Liver (tissue), 10 donors: ENCODE measurements at places on chromosomes 5 and 9. TPM values are rescaled to one million over a fixed set of nuclear protein-coding genes. Genes with fewer than 3 reads are reported as not detected.
A peak's percentile ranks its signal among the peaks of the same experiment; 100 is the strongest.

VCAN gene
- total RNA-seq = 7.8 TPM

ARAP3 gene
- 4.7 TPM for total RNA-seq

IL3 gene
- total RNA-seq = not detected

MSX2 gene
- 0.08 TPM for total RNA-seq

ZNF354B gene
- 3.6 TPM for total RNA-seq

BRD9 gene
- total RNA-seq = 17.7 TPM

DNA sequence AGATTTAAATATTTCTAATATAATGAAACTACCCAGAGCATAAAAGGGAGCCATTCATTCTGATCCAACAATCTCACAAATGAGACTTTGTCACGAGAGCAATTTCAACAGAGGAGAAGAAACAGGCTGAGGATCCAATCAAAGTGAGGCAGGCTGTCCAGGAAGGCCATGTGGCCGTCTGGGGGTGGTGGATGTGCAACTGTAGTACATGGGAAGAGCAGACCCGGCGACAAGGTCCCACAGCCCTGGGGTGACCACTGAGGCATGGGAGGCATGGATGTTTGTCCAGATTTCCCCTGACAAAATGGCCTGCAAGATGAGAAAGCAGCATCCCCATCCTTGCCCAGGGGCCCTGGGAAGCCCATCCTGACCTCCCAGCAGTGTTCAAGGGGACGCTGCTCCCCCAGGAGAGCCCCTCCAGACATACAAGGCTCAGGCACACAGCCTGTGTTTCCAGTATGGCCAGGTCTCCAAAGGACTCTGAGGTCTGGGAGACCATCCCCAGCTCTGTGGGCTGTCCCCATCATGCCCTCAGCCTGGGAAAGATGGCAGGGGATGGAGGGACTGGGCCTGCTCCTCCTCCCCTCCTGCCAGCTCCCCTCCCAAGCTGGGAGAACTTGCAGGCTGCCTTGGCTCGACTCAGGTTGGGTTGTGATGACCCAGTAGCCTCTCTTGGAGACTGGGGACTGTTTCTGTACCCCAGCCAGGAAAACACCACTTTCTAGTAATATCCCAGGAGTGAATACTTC lies 27.5 kb upstream of the FCN2 start:
- no peak overlapping the region for H3K4me3 ChIP-seq
- DNase-seq = no peak
- no peak overlapping the region for H3K27ac ChIP-seq
- no peaks in the 10 kb centered on the region for H3K4me1 ChIP-seq
- no peaks in the 10 kb centered on the region for H3K27me3 ChIP-seq

DNA sequence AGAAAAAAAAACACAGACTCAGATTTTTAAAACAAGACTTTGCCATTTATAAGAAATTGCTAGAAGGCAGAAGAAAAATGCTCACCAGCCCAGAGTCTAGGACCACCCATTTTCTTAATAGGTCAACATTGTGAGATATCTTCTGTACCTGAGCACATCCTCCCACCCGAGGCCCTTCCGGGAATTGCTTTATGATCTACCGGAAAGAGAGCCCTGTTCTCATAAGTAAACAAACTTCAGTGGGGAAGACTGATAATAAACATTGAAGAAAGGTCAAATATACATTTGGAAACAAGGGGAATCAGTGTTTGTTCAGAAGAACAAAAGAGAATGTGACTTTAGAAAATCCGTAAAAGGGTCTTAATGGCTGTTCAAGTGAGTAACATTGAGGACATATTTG lies 44.4 kb downstream of the PRKACG start:
- no peak overlapping the region for H3K4me3 ChIP-seq
- H3K27ac ChIP-seq = no peak overlapping the region
- H3K4me1 ChIP-seq = no peaks in the 10 kb centered on the region
- H3K27me3 ChIP-seq = no peaks in the 10 kb centered on the region
- no peaks in the 10 kb centered on the region for H3K36me3 ChIP-seq

DNA sequence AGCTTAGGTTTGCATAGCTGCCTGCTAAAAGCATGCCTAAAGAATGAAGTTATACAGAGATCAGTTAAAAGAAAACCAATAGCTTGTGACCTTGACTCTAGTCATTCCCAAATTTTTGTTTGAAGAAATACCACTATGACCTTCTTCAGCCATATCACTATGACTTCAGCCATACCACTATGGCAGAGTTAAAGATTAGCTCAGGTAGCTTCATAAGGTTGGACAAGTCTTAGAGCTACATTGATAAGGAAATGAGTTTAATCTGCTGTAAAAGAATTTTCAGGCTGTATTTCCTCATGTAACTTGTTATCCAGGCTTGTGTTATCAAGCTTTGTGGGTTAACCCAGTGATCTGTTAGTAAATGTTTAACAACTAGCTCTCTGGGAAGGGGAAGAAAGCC lies 30.7 kb downstream of the C6 start:
- H3K4me1 ChIP-seq = peaks cover 14% of the 10 kb centered on the region
- H3K4me3 ChIP-seq = no peak overlapping the region
- H3K27me3 ChIP-seq = no peaks in the 10 kb centered on the region

- H3K27me3 ChIP-seq = no peaks in the 10 kb centered on the region
- no peak overlapping the region for H3K4me3 ChIP-seq
- no peak for DNase-seq
- no peaks in the 10 kb centered on the region for H3K36me3 ChIP-seq
- no peaks in the 10 kb centered on the region for H3K4me1 ChIP-seq
Measured at GRCh38 chr5:51465165-51465564, 81.9 kb downstream of the ISL1 start.

DNA sequence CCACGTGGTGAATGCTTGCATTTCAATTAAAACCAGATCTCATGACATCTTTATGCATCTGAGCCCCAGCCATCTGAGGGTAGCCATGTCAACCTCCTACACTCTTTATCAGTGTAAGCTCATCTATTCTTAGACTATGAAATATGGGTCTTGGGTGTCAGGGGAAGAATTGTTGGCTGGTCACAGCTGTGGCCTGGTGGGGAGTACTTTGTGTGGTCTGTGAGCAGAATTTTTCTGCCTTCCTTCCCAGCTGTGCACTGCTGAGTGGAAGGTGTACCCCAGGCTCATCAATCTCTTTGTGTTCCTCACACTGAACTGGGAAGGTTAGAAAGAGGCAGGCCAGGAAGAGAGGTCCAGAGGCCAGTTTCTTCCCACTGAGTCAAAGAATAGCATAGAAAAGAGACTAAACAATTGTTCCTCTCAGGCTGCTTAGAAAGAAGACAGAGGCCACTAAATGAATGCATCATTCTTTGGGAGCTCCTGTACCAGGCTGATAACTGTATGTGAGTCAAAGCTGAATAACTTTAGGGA lies 202.7 kb upstream of the RGMB start:
- no peak overlapping the region for H3K27ac ChIP-seq
- no peak overlapping the region for H3K4me3 ChIP-seq
- H3K4me1 ChIP-seq = no peaks in the 10 kb centered on the region
- H3K27me3 ChIP-seq = no peaks in the 10 kb centered on the region

- no peaks in the 10 kb centered on the region for H3K36me3 ChIP-seq
- peaks cover 2% of the 10 kb centered on the region for H3K27me3 ChIP-seq
- H3K4me3 ChIP-seq = no peak overlapping the region
- no peak for DNase-seq
- no peak overlapping the region for H3K27ac ChIP-seq
- no peaks in the 10 kb centered on the region for H3K4me1 ChIP-seq
Measured at GRCh38 chr5:178674334-178674733, 47.5 kb upstream of the CLK4 start.

GRCh38 chr9:88258024-88258423 lies 119.7 kb upstream of the SPATA31C2 start:
- no peaks in the 10 kb centered on the region for H3K36me3 ChIP-seq
- peaks cover 4% of the 10 kb centered on the region for H3K4me1 ChIP-seq
- H3K27me3 ChIP-seq = no peaks in the 10 kb centered on the region
- no peak for DNase-seq
- no peak overlapping the region for H3K27ac ChIP-seq
- H3K4me3 ChIP-seq = no peak overlapping the region

GRCh38 chr9:85079349-85079748 lies 409.8 kb downstream of the NTRK2 start:
- DNase-seq = no peak
- no peak overlapping the region for H3K4me3 ChIP-seq
- H3K36me3 ChIP-seq = no peaks in the 10 kb centered on the region
- no peaks in the 10 kb centered on the region for H3K4me1 ChIP-seq

DNA sequence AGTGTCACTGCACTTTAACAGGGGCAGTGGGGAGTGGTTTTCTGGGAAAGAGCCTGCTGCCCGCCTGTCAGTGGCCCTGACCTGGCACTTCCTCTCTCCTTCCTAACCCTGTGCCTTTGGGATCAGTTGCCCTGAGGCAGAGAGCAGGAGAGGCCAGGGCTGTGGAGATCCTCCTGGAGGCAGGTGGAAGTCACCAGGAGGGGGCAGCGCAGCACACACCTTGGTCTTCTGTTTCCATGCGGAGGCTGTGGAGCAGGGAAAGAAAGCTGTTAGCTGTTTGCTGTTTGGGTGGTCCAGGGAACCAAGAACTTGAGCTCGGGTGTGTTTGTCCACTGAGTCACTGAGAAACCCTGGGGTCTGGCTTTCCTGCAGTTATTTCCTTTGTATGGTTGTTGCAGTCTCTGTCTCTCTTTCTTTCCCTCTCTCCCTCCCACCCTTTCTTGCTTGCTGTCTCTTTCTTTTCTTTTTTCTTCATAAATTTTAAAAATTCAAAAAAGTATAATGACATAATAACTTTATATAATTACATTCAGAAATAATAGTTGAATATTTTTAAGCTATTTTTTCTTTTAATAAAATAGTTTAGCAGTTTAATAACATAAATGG lies 28.1 kb downstream of the NTRK2 start:
- no peak overlapping the region for H3K4me3 ChIP-seq
- peaks cover 4% of the 10 kb centered on the region for H3K27me3 ChIP-seq
- no peaks in the 10 kb centered on the region for H3K4me1 ChIP-seq

DNA sequence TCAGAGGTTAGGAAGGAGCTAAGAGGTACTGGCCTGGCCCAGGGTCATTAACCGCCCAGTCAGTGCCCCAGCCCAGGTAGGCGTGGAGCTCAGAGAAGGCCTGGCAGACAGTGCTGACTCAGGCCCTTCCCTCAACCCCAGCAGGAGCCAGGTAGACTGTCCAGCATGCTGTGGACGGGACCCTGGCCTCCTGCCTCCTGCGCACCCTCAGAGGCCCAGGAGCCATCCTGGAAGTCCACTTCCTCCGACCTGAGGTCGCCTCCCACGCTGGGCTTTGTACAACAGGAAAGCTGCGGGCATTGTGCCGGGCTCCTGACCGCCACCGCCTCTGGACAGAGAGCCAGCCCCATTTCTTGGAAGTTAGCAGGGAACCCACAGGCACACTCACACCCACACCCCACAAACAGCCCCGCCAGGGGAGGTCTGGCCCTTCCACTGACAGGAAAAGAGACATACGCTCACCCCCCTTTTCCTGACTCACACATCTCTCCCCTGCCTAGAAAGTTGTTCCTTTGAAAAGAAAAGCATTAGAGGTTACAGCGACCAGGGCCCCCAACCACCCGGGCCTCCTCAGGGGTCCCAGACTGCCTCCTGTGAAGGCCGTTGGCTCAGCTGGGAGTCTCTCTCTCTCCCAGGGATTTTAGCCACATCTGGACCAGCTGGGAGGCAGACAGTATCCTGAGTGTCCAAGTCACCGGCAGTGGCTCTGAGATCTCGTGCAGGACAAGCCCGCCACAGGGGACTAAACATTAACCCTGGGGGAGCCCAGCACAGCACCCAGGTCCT lies 7.7 kb downstream of the RALGDS start:
- DNase-seq = peak; percentile 67
- H3K27me3 ChIP-seq = no peaks in the 10 kb centered on the region
- H3K4me3 ChIP-seq = peak overlapping the region; percentile 4
- peaks cover 16% of the 10 kb centered on the region for H3K36me3 ChIP-seq
